ENCODE measurements at places on chromosomes 5 and 9.

DNA sequence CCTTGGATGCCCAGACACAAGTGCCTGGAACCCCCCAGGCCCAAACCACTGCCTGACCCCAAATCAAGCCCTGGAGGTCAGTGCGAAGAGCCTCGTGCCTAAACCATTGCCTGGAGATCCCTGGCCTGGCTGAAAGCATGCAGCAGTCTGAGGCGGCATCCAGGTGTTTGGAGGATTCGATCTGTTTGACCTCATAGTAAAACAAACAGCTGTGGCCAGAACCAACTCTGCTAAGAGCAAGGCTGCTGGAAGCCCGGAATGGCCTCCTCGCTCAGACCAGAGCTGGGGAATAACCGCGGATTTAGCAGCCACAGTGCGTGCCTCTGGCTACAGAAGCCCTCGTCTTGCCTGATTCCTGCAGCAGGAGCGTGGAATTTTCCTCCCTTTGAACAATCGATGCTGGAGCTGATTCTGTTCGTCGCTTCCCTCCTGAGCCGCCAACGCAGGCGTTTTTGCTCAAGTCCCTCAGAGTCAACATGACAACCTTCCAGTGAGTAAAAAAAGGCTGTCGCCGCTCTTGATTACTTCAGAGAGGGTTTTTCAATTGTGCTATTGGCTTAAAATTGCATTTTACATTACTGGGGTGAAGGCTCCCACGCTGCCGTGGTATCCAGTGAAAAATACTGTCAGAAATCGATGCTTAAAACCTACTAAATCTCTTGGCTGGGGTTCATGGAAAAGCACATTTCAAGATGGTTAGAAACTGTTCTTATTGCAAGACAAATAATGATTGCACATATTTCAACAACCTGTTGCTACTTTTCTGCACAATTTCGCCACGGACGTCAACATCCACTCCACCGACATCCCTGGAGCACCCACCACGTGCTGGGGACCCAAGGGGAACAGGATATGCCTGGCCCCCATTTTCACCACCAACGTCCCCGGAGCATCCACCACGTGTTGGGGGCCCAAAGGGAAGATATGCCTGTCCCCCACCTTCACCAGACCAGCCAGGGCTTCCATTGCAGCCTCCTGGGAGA, 190.0 kb downstream of the OLFM1 start:
- no peak for DNase-seq

DNA sequence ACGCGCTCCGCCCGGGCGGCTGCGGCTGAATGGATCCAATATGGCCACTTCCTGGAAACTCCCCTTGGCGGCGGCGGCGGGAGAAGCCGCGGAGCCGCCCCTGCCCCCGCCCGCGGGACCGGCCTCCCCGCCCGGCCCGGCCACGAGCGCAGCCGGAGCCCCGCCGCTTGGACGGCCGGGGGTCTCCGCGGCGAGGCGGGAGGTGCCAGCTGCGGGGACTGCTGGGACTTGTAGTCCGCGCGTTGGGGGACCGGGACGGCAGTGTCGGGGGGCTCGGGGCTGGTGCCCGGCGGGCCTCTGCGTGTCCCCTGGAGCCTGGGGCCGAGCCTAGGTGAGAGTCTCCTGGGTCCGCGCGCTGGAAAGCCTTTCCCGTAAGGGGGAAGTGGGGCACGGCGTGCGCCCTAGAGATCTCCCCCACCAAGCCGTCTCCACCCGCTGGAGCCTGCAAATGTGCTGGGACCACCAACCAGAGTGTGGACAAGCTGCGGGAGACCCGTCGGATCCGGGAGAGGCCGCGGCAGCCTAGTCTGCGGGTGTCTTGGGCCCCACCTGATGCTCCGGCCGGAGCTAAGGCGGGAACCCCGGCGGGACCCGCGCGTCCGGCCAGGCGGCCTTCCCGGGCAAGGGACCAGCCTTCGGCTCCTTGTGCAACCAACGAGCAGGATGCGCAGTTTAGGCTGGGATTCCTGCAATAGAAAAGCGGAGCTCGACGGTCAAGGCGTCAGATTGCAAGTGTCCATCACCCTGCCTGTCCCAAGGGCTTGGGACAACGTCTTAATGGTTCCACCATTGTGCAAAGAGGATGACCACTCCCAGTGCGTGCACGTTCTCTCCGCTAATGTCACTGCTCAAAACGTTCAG, at the start of gene SEPTIN8:
Gene SEPTIN8, minus strand, starts transcription at position 31 of the 861 bp plus-strand sequence. CDS start 102 bp downstream, outside the sequence.
- no peak for DNase-seq

GRCh38 chr9:111284703-111285102, 45.3 kb downstream of the OR2K2 start:
- DNase-seq = no peak

- no peak for DNase-seq
These were observed 229.7 kb downstream of the TLE4 start for GRCh38 chr9:79801459-79801858.

DNA sequence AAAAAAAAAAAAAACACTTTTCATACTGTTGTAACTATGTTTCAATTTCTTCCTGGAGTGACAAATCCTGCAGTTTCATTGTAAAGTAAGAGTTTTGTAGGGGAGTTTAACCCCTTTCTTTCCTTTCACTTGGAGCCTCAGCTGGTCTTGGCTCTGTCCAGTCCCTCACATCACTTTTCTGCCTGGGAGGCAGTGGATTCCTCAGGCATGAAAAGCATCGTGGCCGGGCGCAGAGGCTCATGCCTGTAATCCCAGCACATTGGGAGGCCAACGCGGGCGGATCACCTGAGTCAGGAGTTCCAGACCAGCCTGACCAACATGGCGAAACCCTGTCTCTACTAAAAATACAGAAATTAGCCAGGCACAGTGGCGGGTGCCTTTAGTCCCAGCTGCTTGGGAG, 45.6 kb upstream of the MYO10 start:
- no peak for DNase-seq

DNA sequence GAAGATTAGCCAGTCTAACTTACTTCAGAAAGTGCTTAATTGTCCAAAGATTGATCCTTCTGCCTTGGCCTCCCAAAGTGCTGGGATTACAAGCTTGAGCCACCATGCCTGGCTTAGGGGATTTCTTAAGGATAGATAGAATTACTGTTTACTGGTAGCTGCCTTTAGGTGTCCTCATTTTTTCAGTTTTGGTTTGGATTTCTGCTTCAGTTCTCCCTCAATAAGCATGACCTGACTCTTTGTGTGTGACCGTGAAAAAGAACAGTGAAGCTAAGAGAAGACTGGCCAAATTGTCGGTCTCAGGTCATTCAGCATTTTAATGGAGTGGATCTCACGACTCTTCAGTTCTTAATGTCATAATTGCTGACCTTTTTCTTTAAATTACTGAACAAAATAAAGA, 22.9 kb upstream of the CMYA5 start:
- DNase-seq = no peak

DNA sequence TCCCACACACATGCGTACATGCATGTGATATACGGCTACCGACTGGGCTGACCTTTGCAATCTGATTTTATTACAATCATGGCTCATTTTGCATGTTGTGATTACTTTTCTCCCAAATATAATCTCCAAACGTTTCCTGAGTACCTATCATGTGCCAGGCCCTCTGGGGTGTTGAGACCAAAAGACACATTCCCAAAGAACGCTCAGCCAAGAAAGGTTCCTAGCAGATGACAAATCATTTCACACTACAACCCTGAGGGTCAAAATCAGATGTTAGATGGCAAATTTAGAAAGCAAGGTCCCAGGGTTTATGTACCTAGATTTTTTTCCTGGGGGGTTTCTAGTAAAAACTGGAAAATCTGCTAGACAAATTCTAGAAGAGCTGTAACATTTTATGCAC, 32.4 kb upstream of the SLC25A51 start:
- no peak for DNase-seq

- DNase-seq = no peak
These were observed 115.7 kb downstream of the UGCG start for GRCh38 chr9:112012026-112012902.

DNA sequence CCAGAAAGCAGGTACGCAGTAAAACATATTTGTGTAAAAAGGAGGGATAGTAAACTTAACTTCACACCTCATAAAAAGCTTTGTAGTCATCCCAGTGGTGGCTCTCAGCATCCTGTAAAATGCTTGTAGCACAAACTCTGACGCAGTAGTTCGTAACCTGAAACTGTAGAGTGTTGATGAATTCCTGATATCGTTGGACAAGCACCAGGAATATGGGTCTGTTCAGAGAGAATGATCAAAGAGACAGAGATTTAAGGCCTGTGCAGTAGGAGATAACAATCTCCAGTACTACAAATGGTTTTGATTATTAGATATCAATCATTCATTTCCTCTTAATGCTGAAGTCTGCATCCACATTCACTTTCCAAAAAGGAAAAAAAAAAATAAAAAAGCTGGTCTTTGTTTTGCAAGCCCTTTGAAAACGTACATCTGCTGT, 148.5 kb downstream of the KIAA0825 start:
- DNase-seq = no peak

GRCh38 chr5:110115503-110115902, 425.8 kb downstream of the MAN2A1 start:
- DNase-seq = no peak

DNA sequence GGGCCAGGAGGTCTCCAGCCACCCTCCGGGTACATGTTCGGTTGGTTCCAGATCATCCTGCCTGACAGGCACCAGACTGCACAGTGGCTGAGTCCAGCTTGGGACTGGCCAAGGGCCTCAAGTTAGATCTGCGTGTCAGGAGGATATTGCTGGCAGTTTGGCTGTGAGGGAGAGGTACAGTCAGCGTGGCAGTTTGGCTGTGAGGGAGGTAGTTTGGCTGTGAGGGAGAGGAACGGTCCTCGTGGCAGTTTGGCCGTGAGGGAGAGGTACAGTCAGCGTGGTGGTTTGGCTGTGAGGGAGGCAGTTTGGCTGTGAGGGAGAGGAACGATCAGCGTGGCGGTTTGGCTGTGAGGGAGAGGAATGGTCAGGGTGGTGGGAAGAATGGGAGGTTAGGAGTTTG, 39.0 kb downstream of the CACNA1B start:
- no peak for DNase-seq

- no peak for DNase-seq
These were observed 548.8 kb downstream of the EFNA5 start for GRCh38 chr5:107121793-107122519.

DNA sequence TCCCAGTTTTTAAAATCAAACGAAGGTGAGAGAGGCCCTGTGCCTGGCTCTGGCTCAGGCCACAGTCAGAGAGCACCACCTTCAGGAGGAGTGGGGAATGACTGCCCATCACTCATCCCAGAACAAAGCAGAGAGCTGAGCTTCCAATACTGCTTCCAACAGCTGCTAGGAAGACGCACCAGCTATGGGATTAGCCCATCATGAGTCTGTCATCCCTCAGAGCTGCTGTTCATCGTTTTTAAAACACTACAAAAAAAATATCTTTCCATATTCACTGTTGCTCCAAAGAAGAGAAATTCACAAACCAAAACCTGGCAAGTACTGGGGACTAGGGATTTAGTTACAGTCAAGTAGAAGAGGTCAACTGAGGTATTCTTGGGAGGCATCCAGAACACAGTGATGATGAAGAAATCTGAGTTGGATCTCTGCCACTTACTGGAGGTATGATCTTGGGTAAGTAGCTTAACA, 102.4 kb downstream of the CDK5RAP2 start:
- no peak for DNase-seq

DNA sequence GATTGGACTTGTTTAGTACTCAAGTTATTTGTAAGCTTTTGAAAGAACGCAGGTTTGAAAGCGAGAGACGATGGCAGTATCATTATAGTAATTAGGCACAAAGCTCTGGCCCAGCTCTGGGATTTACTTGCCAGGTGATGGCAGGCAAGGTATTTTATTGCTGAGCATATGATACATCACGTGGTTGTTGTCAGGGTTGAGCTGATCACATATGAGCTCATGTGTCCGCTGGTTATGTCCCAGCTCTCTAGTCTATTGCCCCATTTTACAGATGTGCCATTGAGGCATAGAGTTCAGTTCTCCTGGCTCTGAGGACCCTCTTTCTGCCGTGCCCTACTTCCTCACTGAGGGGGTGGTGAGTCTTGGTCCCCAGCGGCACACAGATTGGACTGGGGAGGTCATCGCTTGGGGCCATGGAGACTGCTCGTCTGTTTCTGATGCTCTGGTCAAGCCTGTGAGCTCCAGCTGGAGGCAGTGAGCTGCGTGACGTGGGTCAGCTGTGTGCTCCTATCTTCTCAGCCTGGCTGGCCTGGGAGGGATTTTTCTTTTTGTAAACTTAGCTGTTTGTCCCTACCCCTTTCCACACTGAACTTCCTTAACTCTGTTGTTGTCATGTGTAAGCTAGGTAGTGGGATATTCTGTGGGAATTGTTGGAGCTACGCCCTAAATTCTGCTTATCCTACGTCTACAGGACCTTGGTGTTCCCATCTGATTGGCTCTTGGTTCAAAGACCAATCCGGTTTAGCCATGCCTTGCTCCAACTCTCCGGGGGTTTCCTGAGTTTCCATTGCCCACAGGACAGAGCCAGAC, 2.2 kb downstream of the NXNL2 start:
- DNase-seq = no peak
